ENCODE measurements at places on chromosomes 7 and 10.

GRCh38 chr7:131563918-131564317 lies 7.5 kb upstream of the PODXL start:
- no peak for DNase-seq

GRCh38 chr7:3844540-3845151 lies 543.6 kb downstream of the SDK1 start:
- no peak for DNase-seq

GRCh38 chr7:38699471-38699870 lies 68.3 kb upstream of the AMPH start:
- no peak for DNase-seq

- DNase-seq, result peak; percentile 12
Observed at GRCh38 chr7:39413636-39414223, 152.5 kb upstream of the YAE1 start.

DNA sequence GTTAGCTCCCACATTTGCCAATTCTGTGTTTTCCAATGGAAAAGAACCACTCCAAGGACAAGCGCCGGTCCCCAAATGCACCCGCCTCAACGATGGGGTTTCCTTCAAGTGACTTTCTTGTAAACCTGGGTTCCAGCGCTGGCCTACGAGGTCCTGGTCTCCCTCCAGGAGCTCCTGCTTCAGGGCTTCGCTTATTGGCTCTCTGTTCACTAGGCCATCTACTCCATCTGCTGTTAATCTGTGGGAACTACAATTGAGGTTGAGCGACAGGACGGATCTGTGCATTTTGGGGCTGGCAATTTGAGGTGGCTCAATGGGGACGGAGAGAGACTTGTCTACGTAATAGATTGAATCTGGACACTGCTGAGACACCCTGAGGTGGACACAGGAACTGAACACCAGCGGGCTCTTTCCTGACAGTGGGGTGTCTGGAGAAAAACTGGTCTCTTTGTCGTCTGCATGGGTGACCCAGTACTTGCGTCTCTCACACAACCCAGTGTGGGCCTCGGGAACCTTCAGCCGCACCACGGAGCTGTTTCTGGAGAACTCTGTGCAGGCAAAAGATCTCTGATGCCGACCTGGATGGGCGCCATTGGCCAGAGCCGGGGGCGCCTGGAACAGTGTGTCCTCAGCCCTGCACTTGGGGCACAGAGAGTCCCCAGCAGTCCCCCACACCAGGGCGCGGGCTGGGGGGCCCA lies 115.9 kb upstream of the ADAM12 start:
- DNase-seq, result peak; percentile 59

DNA sequence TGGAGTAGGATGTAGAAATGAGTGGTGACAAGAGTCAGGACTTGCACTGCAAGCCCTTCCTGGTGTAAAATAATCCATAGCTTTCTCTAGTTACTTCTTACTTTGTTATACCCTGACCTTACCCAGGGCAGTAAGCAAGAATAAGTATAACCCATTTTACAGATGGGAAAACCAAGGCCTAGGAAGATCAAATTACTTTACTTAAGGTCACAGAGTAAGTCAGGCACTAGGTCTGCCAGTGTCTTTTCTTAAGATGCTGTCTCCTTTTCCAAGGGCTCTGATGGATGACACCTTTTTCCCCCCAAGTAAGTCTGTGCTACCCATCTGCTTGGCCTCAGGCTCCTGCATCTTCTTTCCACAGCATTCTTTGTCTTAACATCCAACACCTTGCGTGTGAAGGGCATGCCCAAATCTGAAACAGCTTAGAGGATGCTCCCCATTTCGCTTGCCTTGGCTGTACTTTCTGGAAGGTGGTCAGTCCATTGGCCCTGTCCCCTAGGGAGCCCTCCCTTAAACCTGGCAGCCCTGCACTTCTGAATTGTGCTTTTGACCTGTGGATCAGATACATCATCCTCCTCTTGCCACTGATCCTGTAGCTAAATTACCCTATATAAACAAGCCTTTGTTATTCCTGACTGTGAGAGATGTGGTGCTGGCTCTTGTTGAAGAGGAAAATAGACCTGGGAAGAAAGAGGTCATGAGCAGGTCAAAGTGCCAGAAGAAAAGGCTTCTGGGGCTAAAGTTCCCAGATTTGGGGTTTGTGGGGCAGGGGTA lies 168.6 kb downstream of the LRMDA start:
- no peak for DNase-seq

DNA sequence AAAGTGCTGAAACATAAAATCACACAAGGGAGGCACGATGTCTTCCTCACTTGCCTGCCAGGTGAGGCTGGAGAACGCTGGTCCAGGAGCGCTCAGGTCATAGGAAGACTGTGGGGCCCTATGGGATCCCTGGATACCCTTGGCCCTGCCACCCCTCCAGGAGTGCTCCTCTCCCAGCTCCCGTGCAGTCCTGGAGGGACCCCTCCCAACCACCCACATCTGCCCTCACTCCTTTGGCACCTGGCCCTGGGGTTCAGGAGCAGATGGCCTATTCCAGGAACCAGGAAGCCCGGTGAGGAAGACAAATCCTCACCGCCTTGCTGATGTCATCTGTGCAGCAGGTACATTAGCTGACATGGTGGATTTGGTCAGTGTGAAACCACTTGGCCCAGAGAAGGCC lies 3.7 kb upstream of the CXCL12 start:
- DNase-seq, result no peak

- DNase-seq, result no peak
Observed at GRCh38 chr10:44398747-44399658, 14.1 kb upstream of the CXCL12 start.

All from suppressor macrophage treated with lipopolysaccharide for 1 hour (primary cell).